ENCODE measurements at places on chromosomes 12 and 14.

- no peak for DNase-seq
These were observed 7.4 kb downstream of the ZBTB39 start for GRCh38 chr12:56998981-56999380.

GRCh38 chr12:116455540-116456329, 103.4 kb upstream of the MAP1LC3B2 start:
- no peak for DNase-seq

DNA sequence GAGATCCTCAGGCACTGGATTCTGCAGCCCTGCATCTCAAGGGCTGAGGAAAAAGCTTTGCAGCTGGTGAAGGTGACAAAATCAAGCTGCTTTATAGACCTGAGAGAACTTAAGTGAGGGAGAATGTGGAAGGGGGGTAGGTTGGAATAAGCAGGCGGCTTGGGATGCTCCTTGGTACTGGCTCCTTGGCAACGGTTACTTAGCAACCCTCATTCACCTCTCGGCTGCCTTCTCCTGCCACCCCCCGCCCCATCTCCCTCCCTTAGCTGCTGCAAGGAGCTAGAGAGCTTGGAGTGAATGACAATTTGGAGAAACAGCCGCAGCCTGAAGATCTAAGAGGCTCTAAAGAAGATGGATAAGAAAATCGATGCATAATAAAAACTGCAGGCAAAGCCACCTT, 44.1 kb upstream of the CISTR start:
- no peak for DNase-seq

DNA sequence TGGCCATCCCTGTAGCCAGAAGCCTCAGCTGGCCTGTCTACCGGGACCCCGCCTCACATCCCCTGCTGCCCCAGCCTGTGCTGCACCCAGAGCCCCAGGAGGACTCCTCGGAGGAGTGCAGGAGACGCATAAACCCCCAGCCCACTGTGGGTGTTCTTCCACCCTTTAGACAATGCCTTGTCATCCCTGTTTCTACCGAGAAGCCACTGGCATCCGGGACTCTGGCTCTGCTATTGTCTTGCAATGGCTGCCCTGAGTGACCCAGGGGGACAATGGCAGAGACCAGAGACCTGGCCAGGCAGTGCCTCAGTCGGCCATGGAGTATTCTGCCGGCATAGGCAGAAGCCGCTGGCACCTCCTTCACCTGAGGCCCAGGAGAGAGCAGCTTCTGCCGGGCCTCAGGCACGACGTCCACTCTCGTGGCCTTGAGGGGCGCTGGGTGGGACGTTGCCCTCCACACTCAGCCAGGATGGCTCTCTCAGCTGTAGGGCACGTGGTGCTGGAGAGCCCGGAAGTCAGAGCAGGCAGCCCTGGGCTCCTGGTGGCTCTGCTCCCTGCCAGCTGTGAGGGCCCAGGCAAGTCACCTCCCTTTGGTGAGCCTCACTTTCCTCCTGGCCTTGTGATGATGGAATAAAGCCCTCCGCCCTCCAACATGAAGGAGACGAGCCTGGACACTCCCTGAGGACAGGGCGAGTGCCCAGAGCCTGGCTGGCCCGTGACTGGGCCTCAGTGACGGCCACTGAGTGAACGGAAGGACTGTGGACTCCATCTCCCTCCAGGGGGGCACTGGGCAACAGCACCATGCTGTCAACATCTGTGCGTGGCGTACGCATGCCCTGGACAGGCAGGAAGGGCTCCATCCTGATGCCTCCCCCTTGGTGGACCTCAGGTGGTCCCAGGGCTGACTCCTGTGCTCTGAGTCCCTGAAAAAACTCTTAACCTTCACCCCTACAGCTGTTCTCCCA, 41.0 kb downstream of the TRAFD1 start:
- DNase-seq: no peak

DNA sequence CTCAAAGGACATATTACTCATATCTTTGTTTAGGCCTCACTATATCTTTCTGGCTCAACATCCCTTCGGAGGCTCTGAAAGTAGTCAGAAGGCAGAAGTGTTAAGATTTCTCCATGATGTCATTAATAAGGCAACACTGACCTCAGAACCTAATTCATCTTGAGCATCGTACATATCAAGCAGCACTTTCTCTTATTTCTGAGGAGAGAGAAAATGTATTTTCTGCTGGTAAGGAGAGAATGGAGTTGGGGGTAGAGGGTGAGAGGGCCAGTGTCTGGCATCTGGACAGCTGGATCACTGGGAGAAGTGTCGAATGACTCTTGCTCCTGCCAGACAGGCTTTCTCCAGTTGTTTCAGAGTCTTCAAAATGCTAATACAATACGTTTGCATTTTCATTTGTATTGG, 213.2 kb upstream of the PRICKLE1 start:
- DNase-seq: no peak

DNA sequence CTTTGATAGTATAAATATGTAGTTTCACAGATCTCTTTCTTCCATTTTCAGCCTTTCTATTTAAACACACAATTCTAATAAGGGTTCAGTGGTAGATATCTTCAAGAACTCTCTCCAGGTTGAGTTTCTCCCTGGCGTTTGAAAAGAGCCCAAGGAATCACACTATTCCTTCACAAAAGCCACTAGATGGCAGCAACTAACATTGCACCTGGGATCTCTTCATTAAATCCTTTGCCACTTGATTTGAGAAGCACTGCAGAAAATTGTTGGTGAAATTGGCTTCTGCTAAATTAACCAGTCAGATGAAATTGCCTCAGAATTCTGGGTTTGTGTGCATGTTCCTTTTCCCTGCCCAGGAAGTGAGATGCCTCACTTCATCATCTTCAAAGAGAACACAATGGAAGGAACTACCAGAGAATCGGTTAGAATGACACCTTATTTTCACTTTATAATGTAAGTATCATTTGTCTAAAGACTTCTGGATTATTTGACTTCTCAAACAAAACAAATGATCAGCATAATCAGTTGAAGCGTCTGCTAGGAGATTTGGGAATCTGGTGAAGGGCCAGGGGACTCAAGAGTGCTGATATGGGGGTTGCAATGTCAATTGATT, 6.8 kb downstream of the CCDC198 start:
- DNase-seq: no peak

GRCh38 chr12:108595711-108596647, 1.9 kb downstream of the TMEM119 start:
- DNase-seq: no peak

GRCh38 chr12:32139064-32139421, 32.4 kb downstream of the BICD1 start:
- DNase-seq: no peak

- no peak for DNase-seq
These were observed 7.9 kb downstream of the GIT2 start for GRCh38 chr12:109988274-109988673.

DNA sequence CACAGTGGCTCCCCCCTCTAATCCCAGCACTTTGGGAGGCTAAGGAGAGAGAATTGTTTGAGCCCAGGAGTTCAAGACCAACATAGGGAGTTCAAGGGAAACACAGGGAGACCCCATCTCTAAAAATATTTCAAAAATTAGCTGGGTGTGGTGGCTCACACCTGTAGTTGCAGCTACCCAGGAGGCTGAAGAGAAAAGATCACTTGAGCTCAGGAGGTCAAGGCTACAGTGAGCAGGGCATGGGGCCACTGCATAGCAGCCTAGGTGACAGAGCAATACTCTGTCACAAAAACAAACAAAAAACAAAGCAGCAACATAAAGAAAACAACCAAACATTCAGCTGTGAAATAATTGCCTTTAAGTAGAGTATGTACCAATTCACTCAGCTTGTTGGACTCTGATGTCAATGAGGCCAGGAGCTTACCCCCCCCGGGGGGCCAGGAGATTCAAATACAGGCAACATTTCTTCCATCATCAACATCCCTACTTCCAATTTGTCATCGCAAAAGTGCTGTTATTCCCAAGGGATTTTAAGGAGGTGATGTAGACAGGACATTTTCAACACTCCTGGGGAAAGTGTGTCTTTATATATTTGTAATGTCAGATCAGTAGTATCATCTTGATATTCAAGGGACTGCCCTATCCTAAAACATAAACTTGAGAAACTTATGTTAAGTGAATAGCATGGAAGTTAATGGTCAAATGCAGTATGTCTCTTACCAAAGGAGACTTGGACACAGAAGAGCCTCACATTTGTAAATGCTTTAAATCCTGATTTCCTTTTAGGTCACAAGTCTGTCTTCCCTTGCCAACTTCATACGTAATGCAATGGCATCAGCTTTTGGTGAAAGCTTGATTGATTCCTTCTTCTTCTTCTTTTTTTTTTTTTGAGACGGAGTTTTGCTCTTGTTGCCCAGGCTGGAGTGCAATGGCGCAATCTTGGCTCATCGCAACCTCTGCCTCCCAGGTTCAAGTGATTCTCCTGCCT, 40.6 kb upstream of the AEBP2 start:
- DNase-seq: no peak

GRCh38 chr14:66311990-66312389, 174.2 kb upstream of the CCDC196 start:
- DNase-seq: no peak

GRCh38 chr14:98858158-98858557, 413.8 kb downstream of the BCL11B start:
- no peak for DNase-seq

DNA sequence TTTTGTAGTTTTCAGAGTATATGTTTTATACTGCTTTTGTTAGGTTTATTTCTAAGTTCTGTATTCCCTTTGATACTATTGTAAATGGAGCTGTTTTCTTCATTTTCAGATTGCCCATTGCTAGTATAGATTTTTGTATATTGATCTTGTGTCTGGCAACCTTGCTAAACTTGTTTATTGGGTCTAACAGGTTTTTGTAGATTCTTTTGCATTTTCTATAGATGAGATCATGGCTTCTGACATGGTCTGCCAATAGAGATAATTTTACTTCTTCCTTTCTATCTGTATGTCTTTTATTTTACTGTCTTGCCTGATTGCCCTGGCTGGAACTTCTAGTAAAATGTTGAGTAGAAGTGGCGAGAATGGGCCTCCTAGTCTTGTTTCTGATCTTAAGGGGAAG, 40.3 kb downstream of the ANKRD9 start:
- no peak for DNase-seq

- DNase-seq: no peak
These were observed 12.8 kb upstream of the TESC start for GRCh38 chr12:117111821-117112595.

DNA sequence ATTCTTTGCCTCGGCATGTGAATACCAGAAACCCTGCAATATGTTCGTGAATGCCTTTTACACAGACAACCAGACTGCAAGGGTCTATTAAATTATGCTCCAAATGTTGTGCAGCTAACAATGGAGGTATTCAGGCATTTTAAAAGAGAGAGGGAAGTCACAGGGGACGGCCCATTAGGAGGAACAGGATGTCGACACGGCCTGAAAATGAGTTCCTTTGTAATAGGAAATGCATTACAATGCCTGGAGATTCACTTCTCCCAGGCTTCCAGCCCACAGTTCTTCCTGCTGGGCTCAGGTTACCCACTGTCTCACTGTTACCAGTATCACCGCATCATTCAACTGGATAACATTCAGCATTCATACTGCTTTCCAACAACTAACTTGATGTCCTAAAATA, 2.5 kb downstream of the DUSP6 start:
- DNase-seq: no peak

DNA sequence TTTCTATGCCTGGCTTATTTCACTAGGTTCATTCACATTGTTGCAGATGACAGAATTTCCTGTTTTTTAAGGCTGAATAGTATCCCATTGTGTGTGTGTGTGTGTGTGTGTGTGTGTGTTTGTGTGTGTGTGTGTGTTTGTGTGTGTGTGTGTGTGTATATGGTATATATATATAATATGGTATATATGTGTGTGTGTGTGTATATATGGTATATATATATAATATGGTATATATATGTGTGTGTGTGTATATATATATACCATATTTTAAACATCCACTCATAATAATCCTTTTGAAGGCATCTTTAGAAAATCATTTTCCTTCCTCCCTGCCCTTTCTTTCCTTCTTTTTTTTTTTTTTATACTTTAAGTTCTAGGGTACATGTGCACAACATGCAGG, 5.0 kb upstream of the CCDC198 start:
- no peak for DNase-seq

DNA sequence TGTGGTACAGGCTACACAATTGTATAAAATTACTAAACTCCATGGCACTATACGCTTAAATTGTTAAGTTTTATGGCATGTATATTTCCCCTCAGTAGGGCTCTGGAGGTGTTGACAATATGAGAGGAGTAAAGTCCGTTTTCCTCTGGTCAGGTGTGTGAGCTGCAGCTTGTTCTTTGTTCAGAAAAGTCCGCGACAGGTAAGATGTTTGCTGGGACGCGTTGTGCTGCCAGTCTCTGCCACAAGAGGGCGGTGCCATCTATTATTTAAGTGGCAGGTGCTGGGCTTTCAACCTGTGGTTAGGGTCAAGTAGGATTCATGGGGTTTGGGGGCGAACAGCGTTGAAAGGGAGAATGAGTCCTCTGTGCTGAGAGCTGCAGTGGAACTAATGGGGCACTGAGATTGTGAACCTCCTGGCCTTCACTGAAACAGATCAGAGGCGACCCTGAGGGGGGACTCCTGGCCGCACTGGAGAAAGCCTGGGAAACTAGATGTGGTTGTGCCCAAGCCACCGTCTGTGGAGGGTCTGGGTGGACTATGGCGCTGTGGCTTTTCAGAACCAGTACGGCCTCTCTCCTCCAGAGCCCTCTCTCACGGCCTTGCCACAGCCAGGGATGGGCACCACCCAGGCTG, 179.0 kb downstream of the SLC15A4 start:
- DNase-seq: no peak

- DNase-seq: no peak
These were observed 23.2 kb downstream of the PPM1A start for GRCh38 chr14:60272177-60272576.

DNA sequence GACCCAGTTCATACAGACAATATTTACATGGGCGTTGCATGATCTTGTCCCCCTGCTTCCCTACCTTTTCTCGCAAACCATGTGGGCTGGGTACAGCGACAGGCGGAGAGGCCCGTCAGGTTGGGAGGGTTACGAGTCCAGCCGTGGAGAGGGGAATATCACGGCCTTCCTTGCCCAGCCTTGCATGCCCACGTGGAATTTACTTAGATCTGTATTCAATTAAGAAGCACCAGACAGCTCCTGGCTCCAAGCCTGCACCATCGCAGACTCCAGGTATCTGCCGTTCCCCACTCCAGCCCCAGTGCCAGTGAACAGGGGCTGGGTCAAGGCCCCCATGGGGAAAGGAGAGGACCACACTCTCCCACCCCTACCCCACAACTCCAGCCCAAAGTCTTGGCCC, 29.8 kb downstream of the BCL11B start:
- DNase-seq: no peak

GRCh38 chr14:59160506-59160905, 28.0 kb upstream of the DAAM1 start:
- no peak for DNase-seq

- no peak for DNase-seq
These were observed 122.4 kb downstream of the GPR135 start for GRCh38 chr14:59342516-59343484.

GRCh38 chr14:87999277-87999676, 5.7 kb upstream of the GPR65 start:
- DNase-seq: no peak

All from activated naive CD4-positive, alpha-beta T cell (primary cell).